GM12891 (cell line): ENCODE measurements at places on chromosomes 5 and 9.

DNA sequence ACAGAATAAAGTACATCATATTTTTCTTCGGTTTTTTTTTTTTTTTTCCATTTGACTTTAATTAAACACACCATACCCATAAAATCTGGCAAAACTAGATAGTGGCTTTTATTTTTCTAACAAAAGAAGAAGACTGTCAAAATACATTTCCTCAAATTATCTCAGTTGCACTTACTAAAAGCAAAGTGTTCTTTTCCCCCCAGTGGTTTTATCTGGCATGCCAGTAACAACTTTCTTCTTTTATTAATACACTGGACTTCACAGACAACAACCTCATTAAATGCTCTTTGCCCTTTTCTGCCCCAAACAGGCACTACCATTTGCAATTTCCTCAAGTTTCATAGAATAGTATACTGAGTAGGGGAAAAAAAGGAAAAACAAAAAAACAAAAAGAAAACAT lies 1792.3 kb downstream of the EFNA5 start:
- no peak for DNase-seq

DNA sequence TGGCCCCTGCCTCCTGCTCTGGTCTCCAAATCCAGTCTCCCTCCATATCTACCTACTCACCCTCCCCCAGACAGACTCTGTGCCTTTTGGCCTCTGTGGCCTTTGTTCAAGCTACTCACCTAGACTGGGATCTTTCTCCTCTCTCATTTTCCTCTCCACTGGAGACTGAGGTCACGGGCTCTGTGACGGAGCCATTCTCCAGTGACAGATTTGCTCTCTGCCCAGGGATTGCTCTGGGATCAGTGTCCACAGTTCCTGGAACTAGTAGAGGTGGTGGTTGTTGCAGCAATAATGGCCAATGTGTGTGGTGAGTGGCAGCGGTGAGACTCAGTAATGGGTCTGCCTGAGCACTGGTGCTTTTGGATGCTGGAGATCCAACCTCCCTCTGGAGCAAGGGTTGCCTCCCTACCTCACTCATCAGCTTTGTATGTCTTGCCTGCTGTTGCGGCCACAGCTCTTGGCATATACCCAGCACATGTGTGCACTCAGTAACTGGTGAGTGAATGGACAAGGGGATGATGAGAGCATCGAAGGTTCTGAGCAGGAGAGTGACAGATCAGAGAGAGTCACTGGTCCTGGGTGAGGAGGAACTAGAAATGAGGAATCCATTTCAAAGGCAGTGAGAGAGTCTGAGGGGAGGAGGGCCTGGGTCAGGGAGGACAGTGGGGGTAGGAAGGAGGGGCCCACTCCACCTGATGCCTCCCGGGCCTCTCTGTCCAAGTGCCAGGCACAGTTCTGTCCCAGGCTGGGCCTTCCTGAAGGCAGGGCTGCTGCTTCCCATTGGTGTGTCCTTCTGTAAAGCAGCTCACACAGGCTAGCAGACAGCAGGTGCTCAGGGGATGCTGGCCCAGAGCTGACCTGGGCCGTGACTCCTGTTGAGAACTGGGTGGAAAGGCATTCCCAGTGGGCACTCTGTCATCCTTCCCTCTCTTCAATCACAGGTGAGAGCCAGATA lies 96.5 kb upstream of the PITX1 start:
- DNase-seq: no peak

DNA sequence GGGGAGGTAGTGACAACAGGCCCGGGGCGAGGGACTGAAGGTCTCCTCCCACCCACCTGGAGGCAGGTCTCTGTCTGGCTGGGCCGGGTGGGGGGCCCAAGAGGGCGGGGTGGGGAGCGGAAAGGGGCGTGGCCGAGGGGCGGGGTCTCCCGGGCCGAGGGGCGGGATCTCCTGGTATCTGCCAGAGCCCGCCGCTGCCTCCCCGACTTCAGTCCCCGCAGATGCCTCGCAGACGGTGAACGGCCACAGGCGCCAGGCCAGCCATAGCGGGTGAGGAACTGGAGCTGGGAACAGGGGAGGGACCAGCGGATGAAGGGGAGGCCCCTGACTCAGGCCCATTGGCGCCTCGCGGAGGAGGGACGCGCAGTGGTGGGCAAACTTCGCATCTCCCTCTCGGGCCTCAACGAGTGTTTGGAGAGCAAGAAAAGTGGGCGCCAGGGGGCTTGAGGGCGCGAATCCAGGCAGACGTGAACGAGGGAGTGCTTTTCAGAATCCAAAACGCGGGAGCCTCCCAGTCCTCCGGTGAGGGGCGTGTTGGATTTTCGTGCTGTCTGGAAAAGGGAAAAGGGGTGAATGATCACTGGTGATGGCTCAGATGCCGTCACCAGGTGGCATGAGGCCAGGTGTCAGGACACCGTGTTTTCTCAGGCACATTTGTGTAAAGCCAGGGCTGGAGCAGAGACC lies at the start of gene ADGRD2:
Gene ADGRD2, plus strand, starts transcription at position 211 of the 684 bp plus-strand sequence. CDS start 1,216 bp downstream, outside the sequence.
- DNase-seq: no peak

GRCh38 chr9:119986205-119986604 lies 593.8 kb downstream of the CDK5RAP2 start:
- DNase-seq: no peak

GRCh38 chr9:136533775-136534157 lies 12.1 kb downstream of the NOTCH1 start:
- no peak for DNase-seq

DNA sequence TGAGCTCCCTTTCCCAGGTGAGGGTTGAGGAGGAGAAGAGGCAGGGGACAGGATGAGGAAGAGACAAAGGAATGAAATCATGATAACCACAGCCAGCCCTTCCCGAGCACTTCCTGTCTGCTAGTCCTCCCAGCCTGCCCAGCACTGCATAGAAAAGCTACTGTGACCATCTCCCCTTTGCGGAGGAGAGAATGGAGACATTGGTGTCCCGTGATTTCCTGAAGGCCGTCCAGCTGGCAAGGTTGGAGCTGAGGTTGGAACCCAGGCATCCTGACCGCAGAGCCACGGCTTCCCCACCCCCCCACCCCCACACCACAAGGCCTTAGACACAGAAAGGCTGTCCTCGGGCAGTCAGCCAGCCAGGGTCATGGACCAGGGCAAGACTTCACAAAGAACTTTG lies 131.1 kb upstream of the ICE1 start:
- DNase-seq: no peak

GRCh38 chr5:1278216-1278615 lies 16.7 kb downstream of the TERT start:
- no peak for DNase-seq

DNA sequence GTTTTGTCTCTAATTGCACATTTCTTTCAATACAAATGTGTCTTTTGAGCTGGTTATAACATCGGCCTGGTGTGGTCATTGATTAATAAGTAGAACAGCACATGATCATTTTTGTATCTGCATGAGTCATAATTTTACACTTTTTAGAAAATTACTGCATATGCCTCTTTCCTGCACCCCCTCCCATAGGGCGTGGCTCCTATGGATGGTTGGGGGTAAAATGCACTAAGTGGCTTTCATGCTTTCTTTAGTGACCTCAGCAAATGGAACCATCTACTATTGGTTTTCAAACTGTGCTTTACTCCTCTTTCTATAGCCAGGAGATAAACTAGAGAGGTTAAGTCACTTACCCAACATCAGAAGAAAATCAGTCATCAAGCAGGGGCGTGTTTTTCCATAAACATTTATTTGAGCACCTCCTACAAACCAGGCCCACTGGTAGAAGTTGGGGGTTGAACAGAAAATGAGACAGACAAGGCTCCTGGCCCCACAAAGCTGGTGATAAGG lies 3.8 kb downstream of the ANXA6 start:
- DNase-seq: no peak

GRCh38 chr5:61416420-61416819 lies 84.4 kb downstream of the ZSWIM6 start:
- DNase-seq: no peak

- DNase-seq: no peak
Observed at GRCh38 chr9:98973171-98973570, 29.5 kb downstream of the COL15A1 start.

- DNase-seq: no peak
Observed at GRCh38 chr5:148261221-148261620, 7.4 kb upstream of the SPINK13 start.

DNA sequence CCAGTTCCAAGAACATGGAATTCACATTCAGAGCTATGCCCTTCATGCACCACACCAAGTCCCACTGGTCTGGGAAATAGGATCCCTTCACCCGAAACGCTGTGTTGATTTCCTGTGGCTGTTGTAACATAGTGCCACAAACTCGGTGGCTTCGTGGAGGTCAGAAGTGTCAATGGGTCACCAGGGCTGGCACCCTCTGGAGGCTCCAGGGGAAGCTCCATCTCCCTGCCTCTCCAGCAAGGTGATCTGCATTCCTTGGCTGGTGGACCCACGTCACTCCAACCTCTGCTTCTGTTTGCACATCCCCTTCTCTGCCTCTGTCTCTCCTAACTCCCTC lies 28.9 kb upstream of the ALDH1B1 start:
- no peak for DNase-seq

DNA sequence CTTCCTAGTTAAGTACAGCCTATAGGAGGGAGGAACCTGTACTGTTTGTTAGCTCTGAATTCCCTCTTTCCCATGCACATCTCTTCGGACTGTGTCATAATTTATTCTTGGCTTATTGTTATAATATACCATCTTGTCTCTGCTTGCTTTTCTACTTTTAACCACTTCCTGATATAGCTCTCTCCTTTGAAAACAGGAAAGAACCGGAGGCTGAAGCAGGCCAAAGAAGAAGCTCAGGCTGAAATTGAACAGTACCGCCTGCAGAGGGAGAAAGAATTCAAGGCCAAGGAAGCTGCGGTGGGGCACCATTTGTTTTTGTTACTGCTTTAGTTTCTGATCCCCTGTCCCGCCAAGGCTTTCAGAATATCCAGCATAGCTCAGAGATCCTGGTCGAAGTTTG lies 4.8 kb downstream of the ATP6V1G1 start:
- DNase-seq: no peak

DNA sequence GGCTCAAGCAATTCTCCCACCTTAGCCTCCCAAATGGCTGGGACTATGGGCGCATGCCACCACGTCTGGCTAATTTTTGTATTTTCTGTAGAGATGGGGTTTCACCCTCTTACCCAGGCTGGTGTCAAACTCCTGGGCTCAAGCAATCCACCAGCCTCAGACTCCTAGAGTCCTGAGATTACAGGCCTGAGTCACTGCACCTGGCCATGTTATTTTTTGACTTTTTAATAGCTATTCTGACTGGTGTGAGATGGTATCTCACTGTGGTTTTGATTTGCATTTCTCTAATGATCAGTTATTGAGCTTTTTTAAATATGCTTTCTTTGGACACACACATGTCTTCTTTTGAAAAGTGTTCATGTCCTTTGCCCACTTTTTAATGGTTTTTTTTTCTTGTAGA lies 38.2 kb downstream of the FBXW2 start:
- DNase-seq: no peak

GRCh38 chr5:125228363-125229070 lies 482.1 kb upstream of the ZNF608 start:
- no peak for DNase-seq

GRCh38 chr5:143023411-143024096 lies 253.4 kb downstream of the ARHGAP26 start:
- DNase-seq: no peak

GRCh38 chr9:14323985-14324650 lies 10.2 kb upstream of the NFIB start:
- no peak for DNase-seq

DNA sequence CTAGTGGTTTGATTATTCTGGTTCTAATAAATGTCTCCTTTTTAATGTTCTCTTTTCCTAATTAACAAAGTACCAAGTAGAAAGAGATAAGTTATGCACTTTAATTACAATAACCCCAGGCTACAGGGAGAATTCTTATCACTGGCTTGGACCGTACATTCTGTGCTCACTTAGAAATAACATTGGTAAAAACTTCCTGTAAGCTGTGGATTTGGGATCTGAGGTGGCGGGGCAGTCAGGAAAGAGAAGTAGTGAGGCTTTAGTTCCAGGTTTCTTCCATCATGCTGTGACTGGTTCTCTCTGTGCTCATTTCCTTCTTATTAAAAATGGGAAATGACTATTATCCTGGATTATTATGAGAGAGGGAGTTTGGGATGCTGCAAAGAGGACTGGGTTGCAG lies 142.0 kb downstream of the EGFLAM start:
- no peak for DNase-seq

DNA sequence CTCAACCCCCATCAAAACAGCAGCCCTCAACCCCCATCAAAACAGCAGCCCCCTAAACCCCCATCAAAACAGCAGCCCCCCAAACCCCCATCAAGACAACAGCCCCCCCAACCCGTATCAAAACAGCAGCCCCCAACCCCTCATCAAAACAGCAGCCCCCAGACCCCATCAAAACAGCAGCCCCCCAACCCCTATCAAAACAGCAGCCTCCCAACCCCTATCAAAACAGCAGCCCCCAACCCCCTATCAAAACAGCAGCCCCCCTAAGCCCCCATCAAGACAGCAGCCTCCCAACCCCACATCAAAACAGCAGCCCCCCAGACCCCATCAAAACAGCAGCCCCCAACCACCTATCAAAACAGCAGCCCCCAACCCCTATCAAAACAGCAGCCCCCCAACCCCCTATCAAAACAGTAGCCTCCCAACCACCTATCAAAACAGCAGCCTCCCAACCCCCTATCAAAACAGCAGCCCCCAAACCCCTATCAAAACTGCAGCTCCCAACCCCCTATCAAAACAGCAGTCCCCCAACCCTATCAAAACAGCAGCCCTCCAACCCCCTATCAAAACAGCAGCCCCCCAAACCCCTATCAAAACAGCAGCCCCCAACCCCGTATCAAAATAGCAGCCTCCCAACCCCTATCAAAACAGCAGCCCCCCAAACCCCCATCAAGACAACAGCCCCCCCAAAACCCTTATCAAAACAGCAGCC lies 1.2 kb downstream of the TPPP start:
- DNase-seq: no peak

DNA sequence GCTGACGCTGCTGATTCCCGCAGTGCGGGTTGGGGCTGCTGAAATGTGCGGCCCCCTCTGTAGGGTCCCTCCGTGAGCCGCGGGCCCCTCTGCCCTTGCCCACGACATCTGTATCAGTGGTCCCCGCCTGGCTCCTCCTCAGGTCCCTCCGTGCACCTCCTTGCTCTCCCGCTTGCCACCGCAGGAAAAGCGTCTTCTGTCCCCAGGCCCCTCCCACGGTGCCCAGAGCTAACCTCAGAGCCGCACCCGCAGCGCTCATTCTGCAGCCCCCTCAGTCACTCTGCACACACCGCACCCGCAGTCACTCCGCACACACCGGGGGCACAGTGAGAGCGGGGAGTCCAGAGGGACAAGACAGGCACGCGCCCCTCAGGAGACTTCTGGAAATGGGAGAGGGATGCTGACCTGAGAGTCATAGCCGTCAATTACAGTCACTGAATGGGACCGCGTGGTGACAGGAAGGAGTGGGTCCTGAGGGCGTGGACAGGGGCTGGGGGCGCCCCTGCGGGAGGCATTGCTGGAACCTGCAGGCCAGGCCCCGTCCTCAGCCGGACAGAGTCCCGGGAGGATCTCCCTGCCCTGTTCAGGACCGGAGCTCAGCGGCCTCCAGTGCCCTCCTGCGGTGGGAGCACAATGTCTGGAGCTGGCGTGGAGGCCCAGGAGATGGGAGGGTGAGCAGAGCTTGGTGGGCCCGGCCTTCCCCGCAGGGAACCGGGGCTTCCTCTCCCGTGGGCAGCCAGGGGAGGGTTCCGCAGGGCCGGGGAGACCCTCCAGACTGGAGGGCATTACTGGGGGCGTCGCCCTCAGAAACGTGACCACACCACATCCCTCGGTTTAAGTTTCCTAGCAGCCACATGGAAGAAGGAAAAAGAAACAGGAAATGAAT lies 66.1 kb upstream of the CTSL start:
- no peak for DNase-seq

GRCh38 chr5:119218830-119219782 lies 136.7 kb upstream of the TNFAIP8 start:
- no peak for DNase-seq

GRCh38 chr5:89711526-89711925 lies 698.0 kb downstream of the CETN3 start:
- DNase-seq: no peak

GRCh38 chr9:2242831-2243330 lies 227.7 kb downstream of the SMARCA2 start:
- no peak for DNase-seq
